ENCODE measurements at places on chromosomes 2 and 18.

DNA sequence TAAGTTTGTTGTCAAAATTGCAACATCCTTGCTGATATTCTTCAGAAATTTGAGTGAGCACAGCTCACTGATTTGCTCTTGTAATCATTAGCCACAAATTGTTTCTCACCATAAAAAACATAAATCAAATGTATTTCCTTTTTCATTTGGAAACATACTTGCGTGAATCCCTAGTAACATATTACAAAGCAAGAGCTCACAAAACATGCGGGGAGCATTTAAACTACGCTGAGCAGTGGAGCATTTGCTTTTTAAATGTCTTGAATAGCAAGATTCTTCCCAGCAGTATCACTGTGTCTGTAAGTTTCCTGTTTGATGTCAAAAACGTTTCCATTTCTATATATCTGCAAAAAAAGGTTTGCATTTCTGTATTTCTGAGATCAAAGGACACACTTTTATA, 788.3 kb upstream of the SALL3 start:
- no peak for DNase-seq

DNA sequence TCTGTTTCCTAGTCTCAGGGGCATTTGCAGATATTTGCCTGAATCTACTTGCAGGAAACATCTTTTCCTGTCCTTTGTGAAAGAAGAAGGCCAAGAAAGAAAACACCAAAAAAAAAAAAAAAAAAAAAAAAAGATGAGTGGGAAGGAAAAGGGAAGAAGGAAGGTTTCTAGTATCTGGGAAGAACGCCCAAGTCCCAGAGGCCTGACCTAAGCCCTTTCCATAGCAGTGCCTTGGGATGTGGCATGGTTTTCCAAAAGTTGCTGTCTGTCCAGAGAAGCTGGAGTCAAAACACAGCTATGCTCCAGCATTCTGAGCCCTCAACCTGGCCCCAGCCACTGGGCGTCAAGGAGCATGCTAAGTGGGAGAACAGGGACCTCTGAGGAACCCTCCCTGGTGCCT, 123.5 kb downstream of the INHBB start:
- DNase-seq: no peak

GRCh38 chr18:8175501-8176061, 433.7 kb upstream of the RAB12 start:
- no peak for DNase-seq

DNA sequence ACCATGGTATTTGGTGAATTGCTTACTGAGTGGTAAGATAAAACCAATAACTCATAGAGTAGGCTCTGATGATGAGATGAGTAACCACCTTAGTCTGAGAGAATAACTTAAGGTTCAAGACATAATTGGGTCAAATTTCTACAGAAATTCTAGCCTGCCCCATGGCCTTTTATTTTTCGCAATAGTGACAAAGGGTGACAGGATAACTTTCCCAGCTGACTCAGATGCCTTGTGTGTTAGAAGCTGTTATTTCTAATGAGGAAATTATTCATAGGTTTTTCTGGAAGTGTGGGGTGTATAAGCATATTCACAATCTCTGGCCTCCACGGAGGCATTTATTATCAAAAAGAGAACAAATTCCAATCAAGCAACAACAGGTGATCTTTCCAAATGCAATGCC, 159.0 kb downstream of the NUP35 start:
- DNase-seq: no peak

DNA sequence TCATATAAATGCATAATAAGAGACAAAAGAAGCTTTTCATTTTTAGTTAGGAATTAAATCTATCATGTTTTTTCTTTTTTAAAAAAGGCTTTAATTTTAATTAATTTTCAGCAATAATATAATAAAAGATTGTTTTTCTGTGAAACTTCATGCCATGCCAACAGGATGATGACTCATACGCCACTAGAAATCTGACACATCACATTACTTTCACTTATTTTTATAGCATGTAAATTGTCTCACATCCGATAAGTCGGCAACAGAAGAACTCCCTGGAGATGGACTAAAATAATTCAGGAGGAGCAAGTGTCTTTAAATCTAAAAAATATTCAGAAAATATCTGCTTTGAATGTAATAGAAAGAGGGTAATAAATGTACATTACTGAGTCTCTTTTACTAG, 1024.2 kb upstream of the ACVR2A start:
- no peak for DNase-seq

GRCh38 chr2:172908275-172908674, 167.4 kb upstream of the MAP3K20 start:
- DNase-seq: no peak

GRCh38 chr2:47519604-47520301, 116.8 kb downstream of the MSH2 start:
- no peak for DNase-seq

GRCh38 chr2:48126162-48126561, 219.9 kb upstream of the FBXO11 start:
- no peak for DNase-seq

- no peak for DNase-seq
Observed at GRCh38 chr18:58188996-58189395, 145.0 kb downstream of the NEDD4L start.

GRCh38 chr2:71510196-71510807, 56.9 kb downstream of the DYSF start:
- no peak for DNase-seq

DNA sequence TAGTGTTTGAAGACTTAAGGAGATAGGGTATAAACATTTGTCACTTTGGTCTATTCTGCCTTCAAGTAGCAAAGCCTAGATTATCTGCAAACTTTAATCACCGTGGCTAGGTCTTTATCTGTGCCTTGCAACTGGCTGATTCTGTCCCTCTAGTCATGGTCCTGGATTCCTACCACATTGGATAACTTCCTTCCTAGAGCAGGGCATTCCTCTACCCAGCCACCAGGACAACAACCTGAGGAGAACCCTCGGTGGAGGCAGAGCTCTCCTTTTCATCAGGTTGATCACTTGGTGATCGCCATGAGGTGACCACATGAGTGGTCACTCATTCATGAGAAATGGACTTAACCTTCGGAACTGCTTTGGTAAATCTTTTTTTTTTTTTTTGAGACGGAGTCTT, 25.3 kb upstream of the PTPRM start:
- no peak for DNase-seq

DNA sequence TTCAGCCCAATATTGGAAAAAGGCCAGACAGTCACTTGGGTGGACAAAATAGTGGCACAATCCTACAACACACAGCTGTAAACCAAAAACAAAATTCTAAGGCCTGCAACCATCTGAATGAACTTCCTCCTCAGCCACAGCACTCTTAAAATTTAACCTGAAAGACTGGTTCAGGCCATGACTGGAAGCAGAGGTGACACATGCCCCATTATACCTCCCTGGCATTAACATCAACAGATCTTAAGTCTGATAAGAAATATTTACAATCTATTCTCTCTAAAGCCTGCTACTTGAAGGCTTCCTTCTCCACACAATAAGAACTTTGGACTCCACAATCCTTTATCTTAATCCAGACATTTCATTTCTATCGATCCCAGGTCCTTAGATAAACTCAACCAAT, 192.4 kb upstream of the LRP1B start:
- DNase-seq: peak; percentile 1

- no peak for DNase-seq
Observed at GRCh38 chr2:236755278-236755840, 185.7 kb downstream of the ACKR3 start.

DNA sequence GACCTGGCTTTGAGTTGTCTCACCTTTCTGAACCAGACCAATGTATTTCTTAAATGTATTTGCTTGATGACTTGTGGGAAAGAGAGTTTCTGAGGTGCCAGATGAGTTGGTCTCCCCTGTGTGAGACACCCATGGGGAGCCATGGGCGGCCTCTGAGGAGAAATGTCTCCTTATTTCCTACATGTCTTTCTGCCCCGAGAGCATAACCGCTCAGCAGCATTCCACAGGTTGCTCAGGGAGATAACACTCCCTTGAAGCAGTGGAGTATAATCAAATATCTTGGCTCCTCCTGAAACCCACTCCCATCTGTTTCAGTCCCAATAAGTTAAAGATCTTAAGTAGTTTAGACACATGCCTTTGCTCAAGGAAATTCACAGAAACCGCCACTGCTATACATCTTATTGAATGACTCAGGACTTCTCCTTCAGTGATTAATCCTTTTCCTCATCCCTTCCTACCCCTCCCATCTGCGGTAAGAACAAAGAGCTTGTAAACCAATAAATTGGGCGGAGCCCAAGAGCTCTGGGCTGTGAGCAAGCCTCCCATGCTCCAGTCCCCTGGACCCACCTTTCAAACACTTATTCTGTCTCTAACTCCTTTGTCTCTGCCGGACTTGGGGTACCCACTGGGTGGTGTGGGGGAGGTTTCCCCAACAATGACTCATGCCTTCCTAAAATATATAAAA, 285.5 kb upstream of the LRRTM4 start:
- DNase-seq: no peak

- DNase-seq: no peak
Observed at GRCh38 chr2:178928077-178928476, 120.9 kb upstream of the TTN start.

DNA sequence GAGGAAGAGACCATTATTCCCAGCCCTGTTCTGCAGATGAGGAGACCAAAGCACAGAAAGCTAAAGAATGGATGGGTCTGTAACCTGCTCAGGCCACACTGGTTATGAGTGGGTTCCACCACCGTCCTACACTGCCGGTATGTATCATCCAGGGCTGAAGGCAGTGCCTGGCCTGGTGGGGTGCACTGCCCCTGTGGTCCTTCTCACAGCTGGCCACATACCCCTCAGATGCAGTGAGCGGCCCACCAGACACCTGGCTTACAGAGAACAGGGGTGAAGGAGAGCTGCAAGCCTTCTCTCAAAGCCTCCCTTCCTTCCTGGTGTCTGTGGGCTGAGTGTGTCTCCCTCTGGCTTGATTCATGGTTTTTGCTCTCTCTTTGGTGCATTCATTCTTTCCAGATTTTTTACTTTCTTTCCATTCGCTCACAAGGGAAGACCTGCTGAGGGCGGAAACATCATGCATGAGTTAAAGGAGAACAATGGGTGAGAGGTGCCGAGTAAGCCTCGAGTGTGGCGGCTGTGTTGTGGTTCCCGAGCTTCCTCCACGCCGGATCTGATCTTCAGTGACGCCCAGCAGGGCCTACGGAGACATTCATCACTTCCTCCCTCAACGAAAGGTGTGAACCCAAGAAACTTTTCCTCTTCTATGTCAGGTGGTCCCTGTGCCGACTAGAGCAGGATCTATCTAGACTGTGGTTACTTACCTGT, 62.1 kb upstream of the REL start:
- no peak for DNase-seq

DNA sequence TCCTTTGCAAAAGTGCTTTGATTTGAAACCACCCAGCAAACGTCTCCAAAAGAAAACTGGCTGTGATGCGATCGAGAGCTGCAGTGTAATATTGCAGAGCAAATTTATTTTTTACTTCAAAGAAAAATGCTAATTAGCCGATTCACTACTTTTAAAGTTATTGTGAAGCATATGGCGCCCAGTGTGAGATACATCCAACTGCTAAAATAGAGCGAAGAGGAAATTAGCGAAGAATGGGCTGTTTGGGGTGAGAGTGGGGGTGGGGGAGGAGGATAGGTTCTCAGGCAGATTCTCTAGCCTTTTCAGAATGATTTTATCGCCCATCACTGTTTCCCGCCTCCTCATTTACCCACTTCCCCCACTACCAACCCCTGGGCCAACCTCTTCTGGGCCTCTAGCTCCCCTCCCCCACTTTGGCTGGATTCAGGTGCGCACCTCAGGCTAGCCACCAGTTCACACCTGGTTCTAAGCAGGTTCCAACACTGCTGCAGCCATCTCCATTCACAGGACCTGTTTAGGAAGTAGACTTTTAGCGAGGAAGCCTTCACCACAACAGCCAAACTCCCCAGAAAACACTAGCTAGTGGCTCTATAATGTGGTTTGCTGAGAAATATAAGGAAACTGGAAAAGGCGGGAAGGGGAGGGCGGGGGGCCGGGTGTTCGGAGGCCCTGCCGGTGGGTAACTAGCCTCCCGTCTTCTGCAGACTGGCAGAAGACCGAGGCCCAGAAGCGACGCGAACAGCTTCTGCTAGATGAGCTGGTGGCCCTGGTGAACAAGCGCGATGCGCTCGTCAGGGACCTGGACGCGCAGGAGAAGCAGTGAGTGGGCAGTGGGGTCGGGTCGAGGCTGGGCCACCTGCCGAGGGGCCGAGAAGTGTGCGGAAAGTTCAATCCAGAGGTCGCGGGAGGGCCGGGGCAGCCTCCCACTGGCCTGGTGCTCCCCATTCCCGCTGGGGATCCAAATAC, 6.0 kb upstream of the OTX1 start:
- no peak for DNase-seq

GRCh38 chr2:39545957-39546356, 108.9 kb upstream of the MAP4K3 start:
- no peak for DNase-seq

DNA sequence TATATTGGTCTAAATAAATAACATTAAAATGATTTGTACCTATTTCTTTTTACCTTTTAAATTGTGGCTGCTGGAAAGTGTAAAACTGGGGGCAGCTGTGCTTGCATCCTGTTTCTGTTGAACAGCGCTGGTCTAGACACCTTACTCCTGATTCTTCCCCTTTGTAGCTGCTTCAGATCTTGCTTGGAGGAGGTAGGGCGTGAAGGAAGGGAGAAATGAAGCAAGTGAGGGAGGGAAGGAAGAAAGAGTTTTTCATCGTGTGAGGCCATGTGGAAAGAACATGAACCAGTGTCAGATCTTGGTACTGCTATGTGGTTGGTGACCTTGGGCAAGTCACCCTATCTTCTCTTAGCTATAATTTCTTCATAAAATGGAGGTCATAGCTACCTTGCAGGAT, 89.0 kb upstream of the SEC11C start:
- DNase-seq: no peak

GRCh38 chr2:236644502-236644911, 74.9 kb downstream of the ACKR3 start:
- DNase-seq: no peak

- no peak for DNase-seq
Observed at GRCh38 chr2:164913011-164913410, 42.3 kb downstream of the SLC38A11 start.
